ENCODE measurements at places on chromosomes 4 and X. TPM values are rescaled to one million over a fixed set of nuclear protein-coding genes. Genes with fewer than 3 reads are reported as not detected.

The LAS1L gene
- 13.3 TPM for total RNA-seq

The CNOT6L gene
- total RNA-seq = 17.4 TPM

The TCP11X2 gene
- total RNA-seq = not detected

The CT45A2 gene
- total RNA-seq = not detected

The RHOXF1 gene
- not detected for total RNA-seq

The DUSP21 gene
- not detected for total RNA-seq

The UGT8 gene
- total RNA-seq = not detected

The LDOC1 gene
- 4.7 TPM for total RNA-seq

The WDR17 gene
- 0.36 TPM for total RNA-seq

The CFI gene
- total RNA-seq = 53.9 TPM

The STK32B gene
- total RNA-seq = 2.7 TPM

The TCEANC gene
- total RNA-seq = 6.5 TPM

The PDLIM5 gene
- 242 TPM for total RNA-seq

The LAGE3 gene
- total RNA-seq = 16.5 TPM

DNA sequence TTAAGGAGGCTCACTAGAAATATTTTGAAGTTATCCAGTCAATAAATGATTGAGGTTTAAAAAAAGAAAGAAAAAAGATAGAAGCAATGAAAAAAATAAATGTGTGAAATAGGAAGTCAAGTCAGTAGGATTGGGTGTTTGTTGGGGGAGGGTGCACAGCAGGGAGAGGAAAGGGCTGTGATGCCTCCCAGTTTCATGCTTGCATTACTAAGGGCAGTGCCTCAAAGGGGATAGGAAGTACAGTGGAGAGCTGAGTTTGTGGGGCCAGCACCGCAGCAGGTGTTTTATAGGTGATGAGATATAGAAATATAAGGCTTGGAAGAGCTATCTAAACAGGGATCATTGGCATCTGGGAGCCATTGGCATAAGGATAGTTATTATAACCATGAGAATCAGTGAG, 919.2 kb downstream of the STIM2 start:
- DNase-seq = no peak

- no peak for DNase-seq
Observed at GRCh38 chrX:8306291-8306925, 135.3 kb upstream of the VCX2 start.

DNA sequence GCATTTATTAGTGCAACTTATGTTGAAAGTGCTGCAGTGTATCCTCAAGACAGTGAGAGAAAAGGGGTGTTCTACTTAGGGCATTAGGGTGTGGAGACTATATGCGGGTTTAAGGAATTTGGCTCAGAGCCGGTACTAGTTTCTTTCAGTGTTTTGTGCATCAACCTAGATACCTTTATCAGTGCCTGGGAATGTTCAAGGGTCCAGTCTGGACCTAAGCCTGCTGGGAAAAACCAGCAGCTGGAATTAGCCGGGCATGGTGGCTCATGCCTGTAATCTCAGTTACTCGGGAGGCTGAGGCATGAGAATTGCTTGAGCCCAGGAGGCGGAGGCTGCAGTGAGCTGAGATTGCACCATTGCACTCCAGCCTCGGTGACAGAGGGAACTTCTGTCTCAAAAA, 7.4 kb downstream of the PHEX start:
- no peak for DNase-seq

DNA sequence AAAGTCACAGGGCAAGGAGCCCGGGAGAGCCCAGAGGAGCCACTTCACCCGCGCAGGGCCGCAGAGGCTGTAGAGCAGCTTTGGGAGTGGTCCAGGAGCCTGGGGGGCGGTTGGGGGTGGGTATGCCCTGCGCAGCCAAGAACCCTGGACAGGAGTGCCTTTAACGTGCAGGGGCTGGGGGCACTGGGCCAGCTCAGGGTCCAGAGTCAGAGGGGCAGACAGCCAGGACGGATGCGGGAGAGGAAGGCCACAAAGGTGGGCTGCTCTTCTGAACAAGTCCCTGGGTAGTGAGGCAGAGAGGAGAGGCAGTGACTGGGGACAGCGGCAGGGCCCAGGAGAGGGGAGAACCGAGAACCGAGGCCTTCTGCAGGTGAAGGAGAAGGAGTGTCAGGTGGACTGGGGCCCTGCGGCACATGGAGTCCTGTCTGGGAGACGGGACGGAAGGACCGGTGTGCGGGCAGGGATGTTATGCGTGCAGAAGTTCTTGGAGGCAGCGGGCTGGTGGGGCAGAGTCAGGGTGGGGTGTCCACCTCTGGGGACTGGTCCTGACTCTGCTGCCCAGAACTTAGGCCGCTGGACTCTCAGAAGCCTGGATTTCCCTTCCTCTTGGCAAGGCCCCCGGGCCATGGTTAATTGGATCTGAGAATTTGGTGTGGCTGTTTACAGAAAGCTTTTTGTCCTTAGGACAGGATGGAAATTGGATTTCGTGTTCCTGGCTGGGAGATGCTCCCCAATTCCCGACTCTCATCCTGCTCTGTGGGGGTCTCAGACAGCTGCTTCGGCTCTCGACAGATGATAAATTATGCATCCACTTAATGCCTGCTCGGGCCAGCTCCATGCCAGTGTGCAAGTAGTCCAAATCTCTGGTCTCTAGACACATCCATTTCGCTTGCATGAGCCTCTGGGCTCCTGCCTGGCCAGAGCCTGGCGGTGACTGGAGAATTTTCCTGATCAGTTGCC, 31.9 kb downstream of the ADRA2C start:
- DNase-seq = no peak

GRCh38 chr4:105896461-105896942, 1.2 kb downstream of the NPNT start:
- no peak for DNase-seq

DNA sequence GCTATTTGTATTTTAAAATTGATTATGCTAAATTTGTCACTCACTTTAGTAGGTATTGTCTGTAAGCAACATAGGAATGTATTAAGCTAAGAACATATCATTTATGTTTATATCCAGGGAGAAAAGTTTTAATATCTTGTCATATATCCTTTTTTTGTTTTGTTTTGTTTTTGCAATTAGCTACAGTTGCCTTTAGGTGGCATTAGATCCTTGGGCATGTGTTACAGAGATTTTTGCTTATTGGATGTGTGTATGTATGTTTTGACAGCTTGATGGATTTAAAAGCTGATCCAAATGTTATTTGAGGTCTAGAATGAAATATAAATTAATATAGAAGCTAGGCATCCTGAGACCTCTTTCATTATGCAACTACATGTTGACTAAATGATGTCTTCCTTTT, 36.1 kb upstream of the OTUD4 start:
- DNase-seq = peak; percentile 34

DNA sequence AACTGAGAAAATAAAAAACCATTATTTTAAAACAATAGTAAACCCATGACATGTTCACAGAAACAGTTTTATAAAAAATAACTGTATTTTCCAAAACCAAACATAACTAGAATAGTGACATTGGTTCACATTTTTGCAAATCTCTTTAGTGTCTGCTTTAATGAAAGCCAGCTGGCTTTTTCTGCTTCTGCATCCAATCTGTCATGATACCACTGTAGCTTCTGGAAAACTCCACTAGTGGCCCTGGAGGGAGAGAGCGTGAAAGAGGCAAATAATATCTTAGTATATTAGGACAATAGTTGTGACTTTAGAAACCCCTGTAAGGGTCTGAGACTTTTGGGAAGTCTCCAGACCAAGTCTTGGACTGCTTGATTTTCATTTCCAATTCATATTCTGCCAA, 31.1 kb downstream of the FGFBP1 start:
- DNase-seq = no peak

DNA sequence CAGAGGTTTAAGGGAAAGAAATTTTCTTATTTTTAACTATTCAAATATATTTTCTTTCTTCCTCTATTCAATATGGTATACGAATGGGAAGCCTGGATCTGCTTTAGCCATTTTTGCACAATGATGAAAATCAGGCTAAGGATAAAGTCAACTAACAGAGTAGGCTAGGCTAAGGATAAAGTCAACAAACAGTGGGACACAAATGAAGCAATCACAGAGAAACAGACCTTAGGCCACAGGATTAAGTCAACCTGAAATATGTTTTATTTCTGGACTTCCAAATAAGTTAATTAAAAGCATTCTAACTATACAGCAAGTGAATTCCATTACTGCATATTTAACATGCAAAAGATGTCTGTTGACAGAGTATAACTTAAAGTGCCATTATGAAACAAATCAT, 17.0 kb downstream of the DYNLT3 start:
- DNase-seq = no peak

GRCh38 chr4:100083289-100083688, 107.0 kb downstream of the DDIT4L start:
- no peak for DNase-seq

- no peak for DNase-seq
Observed at GRCh38 chr4:14894392-14895292, 107.6 kb upstream of the CPEB2 start.

DNA sequence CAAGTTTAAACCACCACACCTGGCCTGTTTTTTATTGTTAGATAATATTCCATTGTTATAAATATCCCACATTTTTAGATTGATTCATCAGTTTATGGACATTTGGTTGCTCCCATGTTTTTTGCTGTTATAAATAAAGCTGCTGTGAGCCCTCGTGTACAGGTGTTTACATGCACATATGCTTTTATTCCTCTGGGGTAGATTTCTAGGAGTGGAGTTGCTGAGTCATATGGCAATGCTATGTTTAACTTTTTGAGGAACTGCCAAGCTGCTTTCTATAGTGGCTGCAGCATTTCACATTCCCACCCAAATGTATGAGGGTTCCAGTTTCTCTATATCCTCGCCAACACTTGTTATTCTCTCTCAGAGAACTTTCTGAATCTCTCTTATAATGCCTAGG, 90.5 kb downstream of the TBL1X start:
- DNase-seq = no peak

DNA sequence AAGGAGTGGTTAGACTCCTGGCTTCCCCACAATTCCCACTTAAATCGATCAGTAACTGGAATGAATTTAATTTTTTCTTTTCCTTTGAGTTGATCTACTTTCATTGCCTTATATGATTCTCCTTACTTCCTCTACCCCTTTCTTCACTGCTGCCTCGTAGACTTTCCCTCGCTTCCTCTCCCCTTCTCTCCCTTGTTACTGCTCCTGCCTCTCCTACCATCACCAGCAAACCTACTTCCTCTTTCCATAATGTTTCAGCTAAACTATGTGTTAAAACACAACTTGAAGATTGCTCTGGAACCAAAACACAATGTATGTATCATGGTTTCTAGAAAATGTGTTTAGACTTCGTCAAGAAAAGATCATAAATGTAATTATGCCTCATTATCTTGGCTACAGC, 132.0 kb upstream of the TET2 start:
- DNase-seq = no peak

- DNase-seq = peak; percentile 75
Observed at GRCh38 chrX:2577844-2578466, 77.2 kb upstream of the DHRSX start.

- no peak for DNase-seq
Observed at GRCh38 chr4:122456231-122457116, at the start of gene IL2. Gene IL2, minus strand, starts transcription at chr4:122456725. Its CDS starts 285 bp downstream, at chr4:122456440.

DNA sequence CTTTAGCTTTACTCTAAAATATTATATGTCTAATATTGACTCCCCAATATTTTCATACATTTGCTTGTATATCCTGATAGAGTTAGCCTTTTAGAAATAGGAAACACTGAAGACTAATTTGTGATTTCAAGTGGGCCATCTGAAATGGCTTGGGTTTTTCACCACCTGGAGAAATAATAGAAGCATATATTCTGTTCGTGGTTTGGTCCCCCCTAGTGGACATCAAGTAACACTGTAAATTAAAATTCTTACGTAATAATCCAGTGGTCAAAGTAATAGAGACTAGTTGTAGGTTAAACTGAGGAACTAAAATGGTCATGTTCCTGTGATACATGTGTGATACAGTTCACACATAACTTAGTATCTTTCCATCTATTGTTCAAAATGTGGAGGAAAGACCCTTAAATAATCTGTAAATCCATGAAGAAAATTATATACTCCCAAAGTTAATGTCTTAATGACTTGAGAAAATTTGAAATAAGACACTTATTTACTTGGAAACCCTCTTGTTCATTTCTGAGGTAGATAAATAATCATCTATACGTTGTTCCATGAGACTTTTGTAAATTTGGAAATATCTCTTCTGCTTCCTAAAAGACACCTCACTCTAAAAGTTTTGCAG, 79.8 kb upstream of the SMARCAD1 start:
- DNase-seq = peak; percentile 78

GRCh38 chr4:87026800-87027495, 92.1 kb downstream of the AFF1 start:
- DNase-seq = no peak

GRCh38 chrX:28321286-28321685, 266.0 kb upstream of the IL1RAPL1 start:
- no peak for DNase-seq

GRCh38 chr4:189305500-189305899, 635.2 kb upstream of the FRG1 start:
- no peak for DNase-seq

DNA sequence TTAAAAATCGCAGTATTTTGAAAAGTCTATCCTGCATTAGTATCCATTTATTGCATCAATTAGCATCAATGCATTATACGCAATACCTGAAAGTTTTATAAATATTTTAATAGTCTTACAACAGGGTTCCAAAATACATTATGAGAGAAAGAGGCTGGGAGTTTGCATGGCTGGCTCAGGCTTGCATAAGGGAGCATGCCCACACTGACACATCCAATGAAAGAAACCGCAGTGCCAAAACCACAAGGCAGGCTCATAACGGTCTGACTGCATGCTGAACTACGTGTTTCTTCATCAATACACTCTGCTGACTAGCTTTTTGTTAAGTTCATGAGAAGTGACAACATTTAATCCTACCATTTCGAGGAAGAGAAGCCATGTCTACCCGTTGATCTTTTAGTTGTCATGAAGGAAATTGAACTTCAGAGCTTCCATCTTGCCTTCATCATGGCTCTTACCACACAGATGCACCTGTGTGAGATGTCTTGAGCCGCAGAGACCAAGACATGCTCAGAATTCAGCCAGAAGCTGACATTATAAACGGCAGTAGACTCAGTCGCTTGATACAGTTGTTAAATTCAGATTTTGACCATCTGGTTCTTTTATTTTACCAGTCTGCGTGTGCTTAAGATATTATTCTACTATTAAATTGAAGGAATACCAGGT, 168.8 kb upstream of the FRG1 start:
- no peak for DNase-seq

DNA sequence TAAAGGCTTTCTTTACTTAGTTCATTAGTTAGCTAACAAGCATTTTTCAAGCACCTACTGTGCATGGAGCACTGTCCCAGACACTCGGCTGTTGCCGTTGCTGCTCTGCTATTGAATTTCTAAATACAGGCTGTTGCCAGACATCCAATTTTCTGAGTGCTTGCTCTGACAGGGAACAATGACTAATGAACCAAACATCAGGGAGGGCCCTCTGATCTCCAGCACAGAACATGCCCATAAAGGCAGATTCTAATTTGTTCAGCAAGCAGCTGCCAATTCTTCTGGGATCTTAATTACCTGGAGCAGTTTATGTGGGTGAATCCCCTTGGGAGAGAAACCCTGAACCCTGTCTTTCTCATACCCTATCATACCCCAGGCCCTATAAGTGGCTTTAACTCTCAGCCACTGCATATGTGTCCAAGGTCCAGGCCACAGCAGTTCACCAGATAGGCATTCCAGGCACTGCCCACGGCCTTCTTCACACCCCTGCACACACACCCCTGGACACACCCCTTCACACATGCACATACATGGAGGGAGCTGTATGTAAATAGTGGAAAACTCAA, 27.9 kb downstream of the TSC22D3 start:
- DNase-seq = no peak
